ENCODE measurements at places on chromosomes 4 and X. TPM values are rescaled to one million over a fixed set of nuclear protein-coding genes. Genes with fewer than 3 reads are reported as not detected.

UBQLN2 gene
- total RNA-seq = 21.3 TPM

RAB33A gene
- 2.6 TPM for total RNA-seq

CHRDL1 gene
- total RNA-seq = 37.3 TPM

DNA sequence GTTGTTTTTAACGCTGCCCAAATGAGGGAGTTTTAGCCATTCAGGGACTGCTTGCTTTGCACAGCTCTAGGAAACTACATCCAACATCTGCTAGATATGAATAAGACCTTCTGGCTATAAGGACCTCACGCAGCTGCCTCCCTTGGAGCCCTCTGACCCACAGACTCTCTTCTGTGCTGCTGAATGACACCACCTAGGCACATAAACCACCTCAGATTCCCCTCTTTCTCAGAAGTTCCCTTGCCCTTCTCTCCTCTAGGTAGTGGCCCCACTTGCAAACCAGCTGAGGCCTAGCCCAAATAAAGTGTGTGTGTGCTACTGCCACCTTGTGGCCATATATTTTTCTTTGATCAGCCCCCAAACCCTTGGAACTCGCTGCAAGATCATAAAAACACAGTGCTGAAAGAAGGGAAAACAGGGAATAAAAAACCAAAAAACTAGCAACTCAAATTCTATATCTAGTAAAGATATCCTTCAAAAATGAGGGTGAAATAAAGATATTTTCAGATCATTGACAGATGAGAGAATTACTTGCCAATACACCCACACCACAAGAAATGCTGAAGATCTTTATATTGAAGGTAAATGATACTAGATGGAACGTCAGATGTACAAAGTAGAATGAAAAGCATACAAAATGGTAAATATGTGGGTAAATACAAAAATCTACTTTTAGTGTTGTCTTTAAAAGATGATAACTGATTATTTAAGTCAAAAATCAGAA is 265.9 kb downstream of the ADAMTS3 start:
- DNase-seq = no peak

GRCh38 chrX:134186362-134187121 is 50.4 kb upstream of the CCDC160 start:
- no peak for DNase-seq

DNA sequence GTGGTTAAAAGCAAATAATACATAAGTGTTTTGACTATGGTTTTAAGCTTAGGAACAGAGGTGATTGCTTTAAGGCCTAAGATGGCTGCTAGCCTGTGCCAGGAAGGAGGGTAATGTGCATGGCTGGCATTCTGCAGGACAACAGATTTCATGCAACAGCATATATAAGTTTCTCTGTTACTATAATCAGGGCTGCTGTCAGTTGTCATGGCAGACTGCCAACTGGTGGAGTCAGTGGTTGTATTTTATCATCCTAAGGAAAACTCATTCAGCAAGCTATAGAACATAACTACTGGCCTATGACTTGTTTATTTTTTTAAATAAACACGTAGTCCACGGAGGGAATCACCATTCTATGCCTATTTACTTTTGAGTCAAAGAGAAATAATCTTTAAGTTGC is 77.7 kb upstream of the DCAF8L1 start:
- no peak for DNase-seq

DNA sequence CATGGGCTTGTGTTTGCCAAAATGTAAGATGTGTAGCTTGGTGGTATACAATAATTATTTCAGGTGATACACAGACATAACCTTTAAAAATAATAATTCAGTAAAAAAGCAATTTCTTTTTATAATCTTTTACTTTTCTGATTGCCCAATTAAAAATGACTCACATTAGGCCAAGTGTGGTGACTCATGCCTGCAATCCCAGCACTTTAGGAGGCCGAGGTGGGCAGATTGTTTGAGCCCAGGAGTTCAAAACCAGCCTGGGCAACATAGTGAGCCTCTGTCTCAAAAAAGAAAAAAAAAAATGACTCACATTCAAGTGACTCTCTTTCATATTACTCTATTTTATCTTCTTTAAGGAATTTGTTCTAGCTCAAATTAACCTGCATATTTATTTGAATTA is 449.4 kb upstream of the HTR2C start:
- DNase-seq = no peak

DNA sequence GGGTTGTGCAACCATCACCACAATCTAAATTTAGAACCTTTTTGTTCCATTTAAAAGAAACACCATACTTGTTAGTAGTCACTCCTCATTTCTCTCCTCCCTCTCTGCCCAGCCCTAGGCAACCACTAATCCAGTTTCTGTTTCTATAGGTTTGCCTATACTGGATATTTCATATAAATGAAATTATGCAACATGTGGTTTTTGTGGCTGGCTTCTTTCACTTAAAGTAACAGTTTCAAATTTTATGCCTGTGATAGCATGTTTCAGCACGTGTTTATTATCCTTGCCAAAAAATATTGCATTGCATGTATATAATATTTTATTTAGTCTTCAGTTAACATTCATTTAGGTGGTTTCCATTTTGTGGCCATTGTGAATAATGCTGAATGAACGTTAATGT is 437.6 kb downstream of the IL1RAPL1 start:
- DNase-seq = no peak

- no peak for DNase-seq
Measured at GRCh38 chr4:161767116-161767515, 396.7 kb downstream of the FSTL5 start.

GRCh38 chr4:122838034-122838433 is 11.4 kb downstream of the FGF2 start:
- DNase-seq = no peak

GRCh38 chr4:114870987-114871386 is 242.4 kb downstream of the NDST4 start:
- DNase-seq = no peak

- no peak for DNase-seq
Measured at GRCh38 chrX:50403903-50404302, 66.7 kb downstream of the DGKK start.

Data from breast epithelium (tissue), 4 donors.